ENCODE measurements at places on chromosomes 3 and 15. TPM values are rescaled to one million over a fixed set of nuclear protein-coding genes. Genes with fewer than 3 reads are reported as not detected.

Gene BFSP2
- total RNA-seq = not detected

Gene NRROS
- 0.52 TPM for total RNA-seq

Gene ZNF639
- 41.2 TPM for total RNA-seq

Gene IQCH
- 1.8 TPM for total RNA-seq

Gene WDR5B
- 7.2 TPM for total RNA-seq

Gene TMEM207
- total RNA-seq = not detected

Gene SERPINI2
- not detected for total RNA-seq

Gene TTLL13
- 0.08 TPM for total RNA-seq

Gene DPPA2
- total RNA-seq = not detected

Gene GAP43
- not detected for total RNA-seq

Gene FBXO40
- total RNA-seq = not detected

Gene CCR3
- total RNA-seq = not detected

Gene CLEC3B
- total RNA-seq = 0.52 TPM

Gene DAZL
- not detected for total RNA-seq

Gene EFCC1
- 0.65 TPM for total RNA-seq

Gene CFAP91
- total RNA-seq = 1.4 TPM

Gene SV2B
- not detected for total RNA-seq

Gene SEMA6D
- total RNA-seq = 21.0 TPM

Gene FBLN2
- 25.2 TPM for total RNA-seq

Gene CSTA
- total RNA-seq = 0.88 TPM

Gene SHF
- 15.4 TPM for total RNA-seq

Gene SERF2
- 1,940 TPM for total RNA-seq

Gene TRIM42
- not detected for total RNA-seq

Gene MOBP
- total RNA-seq = not detected

Gene ALS2CL
- total RNA-seq = 2.1 TPM

Gene TBC1D2B
- total RNA-seq = 49.1 TPM

Gene CCDC13
- 1.8 TPM for total RNA-seq

Gene HRG
- total RNA-seq = not detected

Gene SOX14
- not detected for total RNA-seq

Gene DOCK3
- under 0.01 TPM for total RNA-seq

Gene GOLGA8J
- total RNA-seq = not detected

Gene OR5K2
- not detected for total RNA-seq

Gene GOLGA6B
- not detected for total RNA-seq

Gene ASTE1
- 2.8 TPM for total RNA-seq

Gene ABCF3
- total RNA-seq = 41.2 TPM

Gene ZBED2
- total RNA-seq = 0.39 TPM

Gene SLC22A14
- not detected for total RNA-seq

Gene ARRDC4
- 22.7 TPM for total RNA-seq

Gene NSMCE3
- total RNA-seq = 10.0 TPM

Gene GLDN
- total RNA-seq = 2.1 TPM

Gene VEPH1
- total RNA-seq = 46.0 TPM

Gene REC114
- total RNA-seq = not detected

Gene THAP10
- 3.1 TPM for total RNA-seq

Gene PXYLP1
- total RNA-seq = 11.2 TPM

Gene PLSCR4
- total RNA-seq = 20.6 TPM

Gene GOLGA6D
- not detected for total RNA-seq

Gene ATP13A5
- not detected for total RNA-seq
